ENCODE measurements at places on chromosomes 7 and 10.

DNA sequence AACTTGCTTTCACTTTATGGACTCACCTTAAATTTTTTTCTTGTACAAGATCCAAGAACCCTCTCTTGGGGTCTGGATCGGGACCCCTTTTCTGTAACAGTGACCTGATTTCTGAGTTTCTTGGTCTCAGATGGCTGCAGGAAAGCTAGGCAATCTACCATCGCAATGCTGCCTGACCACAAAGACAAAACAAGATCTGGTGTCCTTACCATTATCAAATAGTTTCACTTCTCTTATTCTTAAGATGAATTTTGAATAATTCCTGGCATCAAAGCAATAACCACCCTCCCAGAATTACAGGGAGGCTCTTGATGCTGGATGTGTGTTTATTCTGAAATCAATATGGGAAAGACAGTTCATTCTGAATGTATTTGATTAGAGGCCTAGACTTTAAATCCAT is 77.4 kb upstream of the FRMD4A start:
- no peak for ATAC-seq

- no peak for ATAC-seq
Measured at GRCh38 chr10:31072451-31072850, 40.8 kb upstream of the ZNF438 start.

- ATAC-seq: no peak
Measured at GRCh38 chr7:104012835-104013234, 23.4 kb upstream of the RELN start.

DNA sequence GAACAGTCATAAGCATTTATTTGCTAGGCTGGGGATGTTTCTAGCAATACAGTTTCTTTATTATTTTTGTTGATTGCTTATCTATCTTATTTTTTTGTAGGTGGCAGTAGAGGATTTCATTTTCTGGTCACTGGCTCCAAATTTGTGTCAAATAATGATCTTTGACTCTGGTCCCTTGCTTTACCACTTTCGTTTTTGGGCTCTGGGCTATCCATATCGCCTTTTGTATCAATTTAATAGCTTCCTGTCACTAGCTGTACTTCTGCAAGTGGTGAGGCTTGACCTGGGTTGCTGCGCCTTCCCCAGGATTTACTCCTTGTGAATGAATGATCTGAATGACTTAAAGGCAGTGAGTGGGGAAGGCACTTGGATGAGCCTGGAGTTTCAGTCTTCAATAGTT is 48.4 kb downstream of the MDFIC start:
- no peak for ATAC-seq

DNA sequence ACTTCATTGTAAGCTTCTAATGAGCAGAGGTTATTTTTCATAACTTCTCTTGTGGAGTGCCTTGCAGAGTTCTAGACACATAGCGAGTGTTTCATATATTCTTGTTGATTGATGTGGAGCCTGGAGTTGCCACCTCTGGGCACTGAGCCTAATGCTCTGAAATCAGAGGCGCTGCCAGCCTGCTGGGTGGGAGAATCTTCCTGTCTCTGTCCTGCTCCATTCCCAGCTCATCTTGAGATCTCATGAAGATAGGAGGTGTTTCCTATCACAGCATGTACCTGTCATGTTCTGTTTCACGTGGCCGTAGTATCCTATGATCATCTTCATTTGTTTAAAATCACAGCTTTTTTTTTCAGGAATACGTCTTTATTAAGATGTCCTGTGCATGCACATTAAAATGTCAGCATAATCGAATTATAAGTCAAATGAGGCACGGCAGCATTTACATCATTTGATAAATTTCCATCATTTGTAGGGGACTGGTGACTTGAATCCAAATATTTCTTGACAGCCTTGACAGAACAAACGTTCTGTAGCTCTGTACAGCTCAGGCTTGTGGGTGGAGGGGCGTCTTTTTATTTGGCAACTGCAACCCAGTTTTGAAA is 393.0 kb downstream of the PHTF2 start:
- ATAC-seq: peak; percentile 88

DNA sequence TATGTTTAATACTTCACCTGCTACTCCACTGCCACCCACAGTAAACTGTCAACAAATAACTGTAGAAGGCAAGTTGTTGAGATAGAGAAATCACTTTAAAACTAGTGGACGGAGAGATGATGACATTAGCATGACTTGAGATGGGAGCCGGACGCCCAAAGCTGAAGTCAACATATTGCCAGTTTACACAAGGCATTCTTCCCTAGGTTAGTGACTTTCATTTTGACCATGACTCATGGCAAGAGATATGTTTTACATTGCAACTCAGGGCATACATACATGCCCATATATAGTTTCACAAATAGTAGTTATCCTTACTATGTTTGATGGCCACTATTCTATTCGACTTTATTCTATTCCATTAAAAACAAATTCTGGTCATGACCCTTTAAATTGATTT is 296.6 kb downstream of the PLXNA4 start:
- ATAC-seq: no peak

DNA sequence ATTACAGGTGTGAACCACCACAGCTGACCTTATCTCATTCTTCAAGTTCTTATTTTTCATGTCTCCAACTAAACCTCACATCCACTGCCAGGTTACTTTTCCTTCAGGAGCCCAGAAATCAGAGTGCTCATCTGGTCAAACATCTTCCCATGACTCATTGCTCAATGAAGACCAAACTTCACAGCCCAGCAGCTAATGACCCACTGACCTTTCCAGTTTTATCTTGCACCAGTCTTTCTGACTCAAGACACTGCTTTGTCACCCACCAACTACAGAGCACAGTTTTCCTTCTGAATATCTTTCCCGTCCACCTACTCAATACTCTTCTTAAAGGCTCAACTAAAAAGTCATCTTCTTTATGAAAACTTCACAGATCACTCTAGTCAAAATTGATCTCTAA is 245.1 kb downstream of the CHCHD3 start:
- no peak for ATAC-seq

DNA sequence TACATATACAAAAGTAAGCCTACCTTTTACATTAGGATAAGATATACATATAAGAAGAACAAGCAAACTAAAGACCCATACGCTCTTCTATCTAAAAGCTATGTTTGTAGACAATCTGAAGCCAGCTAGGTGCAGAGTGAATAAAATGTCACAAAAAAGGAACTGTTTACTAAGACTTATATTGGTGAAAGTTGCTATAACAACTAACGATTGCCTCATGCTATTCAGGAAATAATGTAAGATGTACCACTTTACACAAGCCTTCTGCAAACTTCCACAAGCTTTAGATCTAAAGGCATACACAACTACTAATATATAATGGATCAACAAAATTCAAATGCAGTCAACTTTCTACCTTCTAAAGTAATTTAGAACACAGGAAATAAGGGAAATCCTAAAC is 175.1 kb downstream of the SRPK2 start:
- no peak for ATAC-seq

DNA sequence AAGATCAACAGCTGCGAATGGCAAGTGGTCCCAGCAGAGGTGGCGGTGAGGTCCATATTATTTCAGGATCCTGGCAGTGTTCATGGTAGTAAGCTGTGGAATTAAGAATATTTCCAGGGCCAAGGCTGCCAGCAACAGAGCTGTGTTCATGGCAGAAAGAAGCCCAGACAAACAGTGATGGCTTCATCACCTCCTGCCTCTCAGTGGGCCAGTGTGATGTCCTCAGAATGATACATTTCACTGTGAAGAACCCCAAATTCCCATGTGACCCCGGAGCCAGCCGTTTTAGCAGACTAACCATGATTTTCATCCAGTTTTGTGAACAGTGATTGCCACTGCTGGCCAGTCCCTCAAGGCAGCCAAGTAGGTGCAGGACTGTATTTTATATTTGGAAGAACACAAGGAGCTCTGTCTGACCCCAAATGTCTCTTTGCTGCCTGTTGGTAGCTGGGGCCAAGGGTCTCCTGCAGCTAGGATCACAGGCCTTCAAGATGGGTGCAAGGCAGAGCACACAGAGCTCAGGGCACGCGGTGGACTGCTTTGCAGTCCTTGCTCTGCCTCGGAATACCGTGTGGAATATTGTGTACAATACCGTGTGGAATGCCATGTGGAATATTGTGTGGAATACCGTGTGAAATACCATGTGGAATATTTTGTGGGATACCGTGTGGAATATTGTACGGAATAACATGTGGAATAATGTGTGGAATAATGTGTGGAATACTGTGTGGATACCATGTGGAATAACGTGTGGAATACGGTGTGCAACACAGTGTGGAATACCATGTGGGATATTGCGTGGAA is 132.3 kb upstream of the CHST15 start:
- no peak for ATAC-seq

DNA sequence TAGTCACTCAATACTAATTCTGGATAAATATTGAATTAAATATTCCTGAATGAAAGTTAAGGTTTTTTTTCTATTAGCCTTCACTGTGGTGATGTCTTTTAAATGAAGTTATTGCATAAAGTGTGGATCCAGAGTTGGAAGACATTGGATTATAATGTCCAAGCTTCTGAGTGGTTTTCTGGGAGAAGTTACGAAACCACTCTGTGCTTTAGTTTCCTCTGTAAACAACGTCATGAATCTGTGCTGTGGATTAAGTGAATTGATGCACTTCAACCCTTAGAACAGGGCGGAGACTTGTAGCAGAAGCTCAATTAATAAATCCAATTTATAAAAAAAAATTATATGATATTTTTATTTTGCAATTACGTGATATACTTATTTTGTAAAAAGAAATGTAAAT is 271.7 kb downstream of the BICC1 start:
- no peak for ATAC-seq

- ATAC-seq: no peak
Measured at GRCh38 chr7:84800846-84801245, 386.0 kb downstream of the SEMA3D start.

- ATAC-seq: no peak
Measured at GRCh38 chr10:52514481-52514880, 200.4 kb downstream of the DKK1 start.

GRCh38 chr10:22341190-22341925 is 3.9 kb upstream of the SPAG6 start:
- ATAC-seq: peak; percentile 41

GRCh38 chr10:89946106-89946505 is 244.7 kb downstream of the KIF20B start:
- ATAC-seq: no peak

- ATAC-seq: peak; percentile 36
Measured at GRCh38 chr10:129963641-129964501, at the start of gene EBF3. TSS of gene EBF3 (minus strand) at chr10:129964274. CDS start at chr10:129963768, 506 bp downstream.

DNA sequence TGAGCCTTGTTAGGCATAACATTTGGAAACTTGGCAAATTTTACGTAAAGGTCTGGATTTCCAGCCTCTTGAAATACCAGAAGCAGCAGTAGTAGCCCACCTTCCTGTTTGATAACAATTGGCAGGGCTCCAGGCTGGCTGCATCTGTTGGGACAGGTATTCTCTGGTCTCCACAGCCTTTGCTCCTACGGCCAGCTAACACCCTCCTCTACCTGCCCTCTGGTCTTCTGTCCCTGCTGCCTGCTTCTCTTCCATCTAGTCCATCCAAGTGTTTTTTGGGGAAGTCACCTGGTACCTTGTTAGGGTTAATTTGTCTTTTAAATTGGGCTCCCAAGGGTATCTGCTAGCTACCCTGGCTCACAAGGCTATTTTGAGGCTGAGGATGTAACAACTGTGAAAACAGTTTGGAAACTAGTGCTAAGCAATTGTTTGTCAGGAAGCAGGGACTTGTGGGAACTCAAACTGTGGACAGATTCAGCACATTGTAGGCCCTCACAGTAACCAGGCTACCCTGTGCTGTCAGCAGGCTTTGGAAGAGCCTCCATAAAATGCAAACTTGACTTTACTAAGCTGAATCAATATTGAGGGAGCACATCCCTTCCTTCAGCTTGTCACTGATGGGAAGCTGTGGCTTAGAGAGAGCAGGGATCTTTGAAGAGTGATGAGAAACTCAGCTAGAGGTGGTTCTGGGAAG is 8.5 kb downstream of the RPS24 start:
- ATAC-seq: no peak

- ATAC-seq: no peak
Measured at GRCh38 chr10:85635650-85636049, 730.9 kb downstream of the GRID1 start.

DNA sequence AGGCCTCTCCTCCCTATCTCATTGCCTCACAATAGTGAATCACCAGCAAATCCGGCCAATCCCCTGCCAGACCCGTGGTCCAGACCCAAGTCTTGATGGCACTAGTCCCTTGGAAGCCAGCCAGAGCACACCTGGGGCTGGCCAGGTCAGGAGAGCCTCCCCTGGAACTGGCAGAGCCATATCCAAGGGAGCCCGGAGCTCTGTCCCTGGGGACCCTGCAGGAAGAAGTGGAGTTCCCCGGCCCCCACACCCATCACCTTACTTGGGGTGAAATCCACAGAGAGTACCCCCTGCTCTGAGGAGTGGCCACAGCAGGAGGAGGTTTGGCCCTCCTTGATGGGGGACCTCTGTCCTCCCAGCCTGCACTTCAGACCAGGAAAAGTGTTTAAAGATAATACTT is 122.5 kb downstream of the HECW1 start:
- ATAC-seq: no peak

DNA sequence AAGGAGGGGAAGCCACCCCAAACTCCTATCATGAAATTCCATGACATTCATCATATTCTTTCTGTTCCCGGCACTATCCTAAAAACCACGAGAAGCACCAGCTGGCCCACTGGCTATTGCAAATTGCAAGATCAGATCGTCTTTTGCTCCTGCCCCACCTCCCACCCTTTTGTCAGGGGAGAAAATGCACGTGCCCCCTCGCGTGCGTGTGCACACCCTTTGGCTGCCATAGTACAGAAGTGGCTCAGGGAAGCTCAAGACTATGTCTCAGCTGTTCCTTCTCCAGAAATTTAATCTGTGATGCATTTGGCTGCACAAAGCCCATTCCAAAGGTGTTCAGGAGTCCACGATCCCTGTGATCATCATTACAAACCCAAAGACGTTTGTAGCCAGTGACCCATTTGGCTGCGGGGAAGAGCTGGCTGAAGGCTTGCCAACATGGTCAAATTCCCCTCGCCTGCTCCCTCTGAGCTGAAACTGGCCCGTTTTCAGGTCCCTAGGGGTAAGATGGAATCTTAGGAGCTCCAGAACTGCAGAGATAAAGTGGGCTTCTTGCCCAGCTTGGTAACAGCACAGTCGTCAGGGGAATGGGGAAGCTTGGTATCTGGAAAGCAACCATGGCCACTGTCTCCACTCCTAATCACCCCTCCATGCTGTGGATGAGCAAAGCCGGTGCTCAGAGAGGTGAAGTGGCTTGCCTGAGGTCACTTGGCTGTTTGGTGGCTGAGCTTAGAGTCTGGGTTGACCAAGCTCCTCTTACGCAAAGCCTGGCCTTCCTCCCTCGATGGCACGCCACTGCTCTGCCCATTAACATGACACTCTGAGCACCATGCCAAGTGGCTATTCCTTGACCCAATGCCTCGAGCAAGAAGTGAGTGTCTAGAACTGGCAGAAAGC is 155.4 kb downstream of the NEURL1 start:
- no peak for ATAC-seq

Data from SK-N-SH treated with all-trans-retinoic acid at 6 μM for 48 hours (cell line).